ENCODE measurements at places on chromosomes 6 and 20. TPM values are rescaled to one million over a fixed set of nuclear protein-coding genes. Genes with fewer than 3 reads are reported as not detected.

PAK5 gene
- total RNA-seq: not detected

NKAIN2 gene
- total RNA-seq: 1.1 TPM

TSHZ2 gene
- 0.23 TPM for total RNA-seq

PPP1R3G gene
- 0.26 TPM for total RNA-seq

DNA sequence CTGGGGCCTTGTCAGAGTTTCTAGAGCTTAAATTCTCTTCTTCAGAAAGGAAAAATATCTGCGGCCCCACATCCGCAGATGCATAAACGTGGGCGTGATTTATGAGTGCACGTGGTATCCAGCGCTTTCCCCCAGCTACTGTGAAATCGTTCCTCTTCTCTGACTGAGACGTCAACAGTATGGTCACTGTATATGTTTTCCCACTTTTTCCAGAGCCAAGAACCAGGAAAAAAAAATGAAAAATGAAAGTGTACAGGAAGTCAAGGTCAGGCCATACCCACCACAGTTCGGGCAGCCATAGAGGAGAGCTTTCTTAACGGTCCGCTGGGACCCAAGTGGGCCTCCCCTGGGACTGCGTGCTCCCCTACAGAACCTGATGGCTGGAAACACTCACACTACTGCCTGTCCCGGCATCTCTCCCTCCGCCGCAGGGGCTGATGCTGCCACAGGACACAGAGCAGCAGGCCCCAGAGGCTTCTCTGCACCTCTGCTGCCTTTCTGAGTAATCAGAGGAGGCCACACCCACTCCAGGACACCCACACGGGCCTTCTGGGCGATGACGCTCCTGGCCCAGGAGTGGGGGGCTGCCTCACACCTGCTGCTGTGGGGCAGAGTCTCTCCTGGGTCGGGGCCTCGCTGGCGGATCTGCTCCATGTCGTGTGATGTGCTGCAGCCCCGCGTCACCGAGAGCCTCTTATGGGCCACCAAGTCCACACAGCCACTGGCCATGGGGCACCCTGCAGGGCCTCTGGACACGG, 16.4 kb upstream of the STX16 start:
- DNase-seq: no peak

DNA sequence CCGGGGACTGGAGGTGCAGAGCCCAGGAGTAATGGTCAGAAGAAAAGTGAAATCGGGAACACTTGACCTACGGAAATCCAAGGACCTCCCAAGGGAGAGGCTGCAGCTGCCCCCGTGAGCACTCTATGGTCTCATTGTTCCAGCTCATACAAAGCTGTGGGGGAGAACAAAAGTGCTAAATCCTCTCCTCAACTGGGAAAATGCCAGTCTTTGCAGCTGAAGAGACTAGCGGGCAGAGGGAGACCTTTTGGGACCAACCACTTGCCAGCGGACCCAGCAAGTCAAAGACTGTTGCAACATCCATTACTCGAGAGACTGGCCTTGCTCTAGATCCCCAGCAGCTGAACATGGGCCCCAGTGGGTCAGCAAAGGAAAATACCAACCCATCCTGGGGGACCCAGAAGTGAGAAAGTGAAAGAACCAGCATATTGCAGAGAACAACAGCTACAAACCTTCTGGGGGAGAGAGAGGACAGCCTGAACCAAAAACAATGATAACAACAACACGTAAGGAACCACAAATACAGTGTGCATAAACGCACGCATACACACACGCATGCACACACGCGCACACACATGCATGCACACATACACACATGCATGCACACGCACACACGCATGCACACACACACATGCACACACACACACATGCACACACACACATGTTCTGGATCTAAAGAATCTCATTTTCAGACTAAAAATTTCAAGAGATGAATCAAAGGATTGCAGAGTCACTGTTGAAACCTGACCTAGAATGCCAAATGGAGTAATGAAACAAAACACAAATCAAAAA, 24.7 kb upstream of the ELMO2 start:
- no peak for DNase-seq

- no peak for DNase-seq
Measured at GRCh38 chr20:33790566-33790965, 20.6 kb upstream of the CHMP4B start.

- no peak for DNase-seq
Measured at GRCh38 chr6:78513856-78514255, 353.5 kb upstream of the IRAK1BP1 start.

DNA sequence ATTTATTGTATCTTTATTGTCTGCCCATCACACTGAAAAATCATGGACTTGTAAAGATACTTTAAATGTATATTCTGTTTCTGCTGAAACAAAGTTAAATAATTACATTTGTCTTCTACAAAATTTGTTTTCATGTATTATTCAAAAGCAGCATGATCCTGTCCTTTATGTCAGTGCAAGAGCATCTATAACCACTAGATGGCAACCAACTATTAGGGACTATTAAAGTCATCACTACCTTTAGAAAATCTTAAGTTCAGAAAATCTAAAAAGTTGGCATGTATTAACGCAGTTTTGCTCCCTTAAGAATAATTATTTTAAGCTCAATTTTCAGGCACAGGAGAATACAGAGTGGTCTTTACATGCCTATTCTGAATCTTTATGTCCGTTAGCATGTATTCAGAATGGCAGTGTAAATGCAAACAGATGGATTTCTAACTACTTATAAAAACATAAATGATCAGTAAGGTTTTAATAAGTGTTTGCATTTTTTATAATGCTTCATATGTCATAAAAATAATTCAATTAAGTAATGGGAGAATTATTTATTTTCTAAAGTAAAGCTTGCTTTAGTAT, 17.8 kb downstream of the TMEM30A start:
- DNase-seq: no peak
